ENCODE measurements at places on chromosomes 6 and 20.

DNA sequence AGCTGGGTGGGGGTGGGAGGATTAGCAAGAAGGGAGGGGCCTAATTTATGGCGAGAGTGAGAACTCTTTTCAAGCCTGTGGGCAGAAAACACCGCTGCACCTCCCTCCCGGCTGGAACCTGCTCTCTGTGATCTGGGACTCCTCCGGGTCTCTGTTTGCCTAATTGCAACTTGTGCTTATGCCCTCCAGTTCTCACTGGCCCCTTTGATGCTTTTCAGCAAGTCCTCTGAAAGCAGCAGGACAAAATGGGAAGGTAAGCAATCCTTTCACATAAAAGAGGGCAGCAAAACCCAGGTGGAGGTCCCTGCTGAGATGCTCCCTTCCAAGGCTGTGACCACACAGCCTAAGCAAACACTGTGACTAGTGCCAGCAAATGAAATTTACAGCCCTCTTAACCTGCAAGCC lies 523.0 kb upstream of the FLRT3 start:
- DNase-seq = no peak

GRCh38 chr6:55009131-55009530 lies 162.6 kb downstream of the FAM83B start:
- no peak for DNase-seq

GRCh38 chr6:140346428-140346827 lies 972.0 kb upstream of the CITED2 start:
- DNase-seq = no peak

DNA sequence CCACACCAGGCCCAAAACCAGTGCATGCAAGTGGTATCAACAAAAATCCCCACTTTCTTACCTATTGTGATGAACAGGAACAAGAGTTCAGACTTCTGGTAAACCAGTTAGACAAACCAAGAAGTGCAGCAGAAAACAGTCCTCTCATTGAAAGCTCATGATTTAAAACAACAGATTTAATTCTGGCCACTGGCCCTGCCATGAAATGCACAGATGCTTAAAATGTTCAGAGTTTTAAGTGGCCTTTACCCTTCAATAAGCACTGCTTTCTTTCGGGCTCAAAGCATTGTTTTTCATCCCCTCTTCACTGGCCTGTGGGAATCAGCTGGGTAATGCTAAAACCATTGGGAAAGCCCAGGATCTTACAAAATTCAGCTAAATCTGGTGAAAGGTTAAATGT lies 102.4 kb upstream of the ISM1 start:
- no peak for DNase-seq

GRCh38 chr6:44527181-44527580 lies 139.7 kb downstream of the CDC5L start:
- no peak for DNase-seq

- peak; percentile 35 for DNase-seq
These were observed 6.3 kb downstream of the MAPK14 start for GRCh38 chr6:36033935-36034334.

DNA sequence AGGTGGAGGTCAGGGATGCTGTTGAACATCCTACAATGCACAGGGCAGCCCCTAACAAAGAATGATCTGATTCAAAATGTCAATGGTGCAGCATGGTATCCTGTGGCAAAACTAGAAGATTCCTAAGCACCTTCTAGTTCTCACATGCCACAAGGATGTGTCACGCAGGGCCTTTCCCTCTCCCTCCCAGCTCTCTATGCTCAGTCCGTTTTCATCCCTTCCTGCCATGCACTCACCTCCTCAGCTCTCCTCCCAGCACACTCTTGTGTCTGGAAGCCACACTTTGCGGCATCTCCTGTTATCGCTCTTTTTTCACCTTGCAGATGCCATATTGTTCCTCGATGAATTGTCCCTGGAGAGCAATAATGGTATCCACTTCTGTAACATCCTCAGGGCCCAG lies 263.4 kb downstream of the CDC5L start:
- DNase-seq = no peak

GRCh38 chr6:154473324-154473723 lies 37.2 kb downstream of the CNKSR3 start:
- no peak for DNase-seq

DNA sequence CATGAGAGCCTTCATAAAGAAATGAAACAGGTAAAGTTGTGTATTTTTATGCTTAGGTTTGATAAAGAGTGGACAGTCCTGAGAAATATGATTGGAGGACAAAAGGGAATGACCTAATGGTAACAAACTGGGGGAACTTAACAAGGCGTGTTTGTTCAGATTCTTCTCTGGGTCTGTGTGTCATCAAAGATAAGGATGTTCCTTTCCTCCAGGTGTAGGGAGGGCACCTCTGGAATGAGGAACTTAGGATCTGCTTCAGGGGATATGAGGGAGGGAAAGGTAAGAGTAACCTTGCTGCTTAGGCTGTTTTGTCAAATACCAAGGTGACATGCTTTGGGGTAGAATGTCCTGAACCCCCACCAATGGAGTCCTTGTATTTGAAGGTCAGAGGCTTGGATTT lies 291.9 kb downstream of the KCNQ5 start:
- DNase-seq = no peak

DNA sequence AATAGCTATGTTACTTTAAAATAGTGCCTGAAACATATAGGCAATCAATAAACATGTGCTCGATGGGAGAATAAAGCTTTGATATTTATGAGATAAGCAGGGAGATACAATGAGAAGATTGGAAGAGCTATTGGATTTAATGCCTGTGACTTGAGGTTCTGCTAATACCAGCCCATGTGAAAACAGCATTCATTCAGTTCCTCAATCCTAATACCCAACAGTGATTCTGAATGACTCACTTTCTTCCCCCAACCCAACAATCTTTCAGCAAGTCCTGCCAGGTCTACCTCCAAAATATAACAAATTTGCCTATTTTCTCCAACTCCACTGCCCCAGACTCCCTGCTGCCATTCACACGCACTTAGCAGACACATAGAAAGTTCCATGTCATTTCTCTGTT lies 26.6 kb upstream of the KLHL31 start:
- DNase-seq = no peak

DNA sequence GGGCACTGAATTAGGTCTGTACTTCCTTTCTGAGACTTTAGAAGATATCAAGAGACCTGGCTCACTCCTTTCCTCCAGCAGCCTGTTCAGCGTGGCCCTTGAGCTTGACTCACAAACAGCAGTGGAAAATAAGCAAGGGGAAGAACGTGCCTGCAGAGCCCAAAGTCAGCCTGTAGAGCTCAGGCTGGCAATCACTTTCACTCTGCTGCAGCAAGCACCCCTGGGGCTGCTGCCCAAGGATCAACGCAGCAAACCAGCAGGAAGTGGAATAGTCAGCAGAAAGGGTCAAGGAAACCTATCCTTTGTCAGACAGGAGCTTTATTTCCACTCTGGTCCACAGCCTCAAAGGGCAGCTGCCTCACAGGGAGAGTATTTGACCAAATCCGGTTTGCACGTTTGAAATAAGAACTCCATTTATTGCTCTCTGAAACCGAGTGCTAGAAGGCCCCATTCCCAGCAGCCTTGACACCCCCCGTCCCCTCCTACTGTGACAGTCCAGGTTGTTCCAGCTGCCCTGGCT lies 77.4 kb downstream of the PRDM1 start:
- DNase-seq = no peak

DNA sequence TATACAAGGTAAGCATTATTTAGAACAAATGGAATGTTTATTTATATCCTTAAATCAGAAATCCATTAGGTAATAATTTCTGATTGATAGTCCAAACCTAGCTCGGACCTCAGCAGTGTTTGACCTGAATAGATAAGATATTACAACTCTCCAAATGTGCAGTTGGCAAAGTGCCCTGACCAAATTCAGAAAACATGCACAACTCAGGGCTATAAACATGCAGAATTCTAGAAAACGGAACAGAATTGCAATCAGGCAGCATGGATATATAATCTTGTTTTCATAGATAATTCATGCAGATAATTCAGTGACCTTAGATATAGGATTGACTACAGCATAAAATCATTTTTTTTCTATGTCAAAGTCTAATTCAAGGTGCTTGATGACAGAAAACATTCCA lies 626.6 kb upstream of the CITED2 start:
- no peak for DNase-seq

DNA sequence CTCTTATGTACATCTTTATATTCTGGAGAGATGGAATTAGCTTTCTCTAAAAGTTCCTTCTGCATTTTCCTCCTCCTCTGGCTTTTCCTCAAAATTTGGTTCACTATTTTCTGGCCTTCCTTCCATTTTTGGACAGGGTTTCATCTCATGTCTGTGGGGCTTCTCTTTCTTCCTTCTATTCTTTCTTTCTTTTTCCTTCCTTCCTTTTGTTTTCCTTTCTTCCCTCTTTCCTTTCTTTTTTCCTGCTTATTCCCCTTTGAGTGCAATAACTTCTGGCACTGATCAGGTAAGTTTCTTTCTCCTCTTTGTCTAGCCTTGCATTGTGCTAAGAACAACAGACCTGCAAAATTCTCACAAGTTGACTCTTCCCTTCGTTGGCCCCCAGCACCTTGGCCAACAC lies 5.5 kb upstream of the ATRN start:
- DNase-seq = no peak

DNA sequence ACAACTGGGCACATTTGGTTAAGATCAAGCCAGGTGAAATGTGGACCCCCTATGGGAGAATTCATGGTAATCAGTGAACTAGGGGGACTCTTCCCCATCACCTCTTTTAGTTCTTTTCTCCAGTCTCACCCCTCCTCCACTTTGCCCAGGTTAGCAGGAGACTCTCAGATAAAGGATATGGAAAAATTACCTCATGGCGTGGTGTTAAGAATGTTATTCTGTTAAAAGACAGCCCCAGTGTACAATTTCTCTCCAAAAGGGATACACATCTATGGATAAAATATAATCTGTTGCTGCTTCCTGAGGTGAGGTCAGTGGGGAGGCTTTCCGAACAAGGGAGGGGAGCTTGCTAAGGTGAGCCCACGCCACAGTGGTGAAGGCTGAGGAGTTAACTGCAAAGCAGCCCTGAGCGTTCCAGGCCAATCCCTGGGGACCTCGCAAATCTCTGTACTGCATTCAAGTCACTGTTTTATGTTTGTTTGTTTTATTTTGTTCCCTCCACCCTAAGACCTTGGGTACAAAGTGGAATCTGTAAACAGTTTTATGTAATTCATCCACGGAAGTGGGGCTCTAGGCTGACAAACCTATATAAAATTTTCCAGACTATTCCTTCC lies 52.0 kb downstream of the ADGRF1 start:
- no peak for DNase-seq

Measured in hematopoietic multipotent progenitor cell treated with erythropoietin and hydrocortisone succinate and interleukin-3 and kit ligand, for 15 days (in vitro differentiated cells).